ENCODE measurements at places on chromosomes 12 and 14.

DNA sequence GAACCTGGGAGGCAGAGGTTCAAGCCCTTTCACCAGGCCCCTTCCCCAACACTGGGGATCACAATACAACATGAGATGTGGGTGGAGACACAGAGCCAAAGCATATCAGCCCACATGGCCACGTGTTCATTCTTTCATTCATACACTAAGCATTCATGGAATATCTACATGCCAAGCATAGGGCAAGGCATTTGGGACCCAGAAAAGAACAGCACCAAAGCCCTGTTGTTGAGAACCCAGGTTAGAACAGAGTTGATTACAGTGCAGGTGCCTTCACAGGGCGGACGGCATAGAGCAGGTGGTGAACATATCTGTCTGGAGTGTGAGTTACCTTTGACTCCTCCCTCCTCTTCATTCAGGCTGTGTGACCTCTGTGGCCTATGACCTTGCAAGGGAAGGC lies 159.4 kb upstream of the GSC start:
- DNase-seq = no peak

DNA sequence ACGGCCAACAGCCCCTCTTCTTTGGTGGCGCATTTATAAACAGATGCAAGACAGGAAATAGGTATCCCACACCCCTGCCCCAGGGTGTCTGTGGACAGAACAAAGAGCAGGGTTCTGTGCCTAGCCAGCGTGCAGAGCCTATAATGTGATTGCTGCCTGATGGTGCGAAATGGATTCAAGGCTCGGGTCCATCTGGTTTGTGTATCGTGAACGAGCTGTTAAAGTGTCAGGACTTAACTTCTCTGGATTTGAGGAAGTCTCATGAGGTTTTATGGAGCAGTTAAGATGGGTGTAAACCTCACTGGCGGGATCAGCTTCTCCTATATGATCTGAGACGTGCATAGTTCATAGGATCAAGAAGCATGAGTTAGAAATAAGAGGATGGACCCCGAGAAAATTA lies 388.7 kb upstream of the TBX3 start:
- DNase-seq = no peak

- no peak for DNase-seq
Observed at GRCh38 chr12:110182281-110182680, 58.1 kb downstream of the IFT81 start.

- no peak for DNase-seq
Observed at GRCh38 chr14:90336985-90337384, 5.2 kb upstream of the NRDE2 start.

DNA sequence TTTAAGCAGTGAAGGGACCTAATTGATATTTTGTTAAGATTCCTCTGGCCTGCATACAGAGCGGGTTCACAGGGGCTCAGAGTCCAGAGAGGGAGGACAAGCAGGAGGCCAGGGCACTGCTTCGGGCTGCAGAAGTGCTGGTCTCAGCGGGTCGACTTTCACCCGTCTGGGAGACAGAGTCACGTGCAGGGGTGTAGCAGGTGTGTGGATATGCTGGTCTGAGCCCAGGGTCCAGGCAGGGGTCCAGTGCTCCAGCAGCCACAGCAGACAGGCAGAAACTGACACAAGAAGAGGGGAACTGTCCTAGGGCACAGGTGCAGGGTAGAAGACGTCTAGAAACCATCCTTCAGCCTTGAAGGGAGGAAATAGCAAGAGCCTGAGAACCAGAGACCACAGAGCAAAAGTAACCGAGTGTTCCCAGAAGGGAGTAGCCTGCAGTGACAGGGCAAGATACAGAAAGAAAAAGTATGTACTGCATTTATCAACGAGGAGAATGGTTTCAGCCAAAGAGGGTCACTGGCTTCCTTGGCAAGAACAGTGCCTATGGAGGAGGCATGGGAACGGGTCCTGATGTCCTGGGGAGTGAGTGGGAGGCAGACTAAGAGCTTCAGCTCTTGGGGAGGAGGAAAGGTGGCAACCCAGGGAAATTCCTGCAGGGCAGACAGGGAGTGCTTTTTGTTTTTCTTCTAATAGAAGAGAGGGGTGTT lies 28.7 kb downstream of the FBXO21 start:
- DNase-seq = no peak

GRCh38 chr12:119012179-119012578 lies 30.8 kb downstream of the SRRM4 start:
- DNase-seq = no peak

DNA sequence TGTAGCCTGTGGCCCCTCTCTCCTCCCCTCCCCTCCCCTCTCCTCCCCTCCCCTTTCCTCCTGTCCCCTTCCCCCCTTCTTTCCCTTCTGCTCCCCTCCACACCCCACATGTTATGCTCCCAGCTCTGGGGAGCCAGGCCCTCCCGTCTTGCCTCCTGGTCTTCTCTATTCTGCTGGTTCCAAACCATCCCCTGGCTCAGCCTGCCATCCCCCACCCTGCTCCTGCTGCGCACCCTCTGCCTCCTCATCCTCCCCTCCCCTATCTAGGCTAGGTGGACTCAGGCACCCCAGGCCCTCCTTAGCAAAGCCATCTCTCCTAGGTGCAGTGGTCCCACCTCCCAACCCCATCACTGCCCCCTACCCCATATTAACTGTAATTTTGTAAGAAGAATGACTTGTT lies 99.5 kb downstream of the CALM1 start:
- DNase-seq = no peak

DNA sequence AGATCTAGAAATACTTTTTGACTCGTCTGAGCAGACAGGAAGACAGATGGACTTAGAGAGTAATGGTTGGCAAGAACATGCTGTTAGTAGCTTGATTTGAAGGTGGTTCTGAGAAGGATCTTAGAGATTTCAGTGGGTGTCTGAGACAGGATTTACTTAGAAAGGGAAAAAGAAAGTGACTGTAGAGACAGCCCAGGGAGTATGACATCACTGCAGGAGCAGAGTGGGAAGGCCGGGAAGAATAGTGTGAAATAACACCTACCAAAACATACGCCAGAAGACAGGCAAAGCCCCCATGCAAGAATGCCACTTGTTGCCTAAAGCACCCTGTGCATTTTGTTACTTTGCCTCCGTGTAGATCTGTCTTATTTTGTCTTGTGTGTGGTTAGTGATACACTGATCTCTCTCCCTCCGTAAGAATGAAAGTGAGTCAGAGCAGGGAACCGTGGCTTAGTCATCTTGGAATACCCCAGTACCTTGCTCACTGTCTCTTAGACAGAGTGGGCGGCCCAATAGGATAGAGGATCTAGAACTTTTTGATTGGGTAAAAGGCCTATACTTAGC lies 161.3 kb upstream of the IFNG-AS1 start:
- DNase-seq = peak; percentile 7

- no peak for DNase-seq
Observed at GRCh38 chr14:83860631-83861155, 1669.3 kb upstream of the FLRT2 start.

- no peak for DNase-seq
Observed at GRCh38 chr12:67981287-67982162, 7.7 kb upstream of the IFNG-AS1 start.

DNA sequence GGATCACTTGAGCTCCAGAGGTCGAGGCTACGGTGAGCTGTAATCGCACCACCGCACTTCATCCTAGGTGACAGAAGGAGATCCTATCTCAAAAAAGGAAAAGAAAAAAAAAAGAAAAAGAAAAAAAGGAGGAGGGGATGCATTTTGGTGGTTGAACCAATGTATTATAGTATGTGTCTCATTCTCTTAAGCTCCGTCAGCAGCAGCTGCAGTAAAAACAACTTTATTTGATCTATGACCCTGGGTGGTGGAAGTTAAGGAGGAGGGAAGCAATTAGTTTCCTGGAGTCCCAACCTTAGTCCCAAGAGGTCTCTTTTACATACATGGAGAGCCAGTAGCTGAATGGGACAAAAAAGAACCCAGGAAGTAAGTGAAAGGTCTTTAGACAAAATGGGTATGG lies 26.8 kb upstream of the APOF start:
- DNase-seq = no peak

DNA sequence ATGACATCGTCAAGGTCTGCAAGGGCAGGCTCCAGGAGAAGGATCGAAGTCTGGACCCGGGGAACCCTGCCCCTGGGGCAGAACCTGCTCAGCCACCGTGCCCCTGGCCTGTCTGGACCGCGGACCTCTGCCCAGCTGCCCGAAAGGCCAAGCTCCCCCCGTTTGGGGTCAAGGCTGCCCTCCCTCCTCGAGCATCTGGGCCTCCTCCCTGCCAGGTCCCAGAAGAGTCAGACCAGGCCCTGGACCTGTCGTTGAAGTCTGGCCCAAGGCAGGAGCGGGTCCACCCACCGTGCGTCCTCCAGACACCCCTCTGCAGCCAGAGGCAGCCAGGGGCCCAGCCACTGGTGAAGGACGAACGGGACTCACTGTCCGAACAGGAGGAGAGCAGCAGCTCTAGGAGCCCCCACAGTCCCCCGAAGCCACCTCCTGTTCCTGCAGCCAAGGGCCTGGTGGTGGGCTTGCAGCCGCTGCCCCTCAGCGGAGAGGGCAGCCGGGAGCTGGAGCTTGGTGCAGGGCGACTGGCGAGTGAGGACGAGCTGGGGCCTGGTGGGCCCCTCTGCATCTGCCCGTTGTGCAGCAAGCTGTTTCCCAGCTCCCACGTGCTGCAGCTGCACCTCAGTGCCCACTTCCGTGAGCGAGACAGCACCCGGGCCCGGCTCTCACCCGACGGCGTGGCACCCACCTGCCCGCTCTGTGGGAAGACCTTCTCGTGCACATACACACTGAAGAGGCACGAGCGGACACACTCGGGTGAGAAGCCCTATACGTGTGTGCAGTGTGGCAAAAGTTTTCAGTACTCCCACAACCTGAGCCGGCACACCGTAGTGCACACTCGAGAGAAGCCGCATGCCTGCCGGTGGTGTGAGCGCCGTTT lies 856 bp downstream of the ZBTB42 start:
- no peak for DNase-seq

- no peak for DNase-seq
Observed at GRCh38 chr12:9902539-9903228, 21.4 kb downstream of the KLRF2 start.

- DNase-seq = no peak
Observed at GRCh38 chr12:102063069-102063468, 1.3 kb upstream of the WASHC3 start.

DNA sequence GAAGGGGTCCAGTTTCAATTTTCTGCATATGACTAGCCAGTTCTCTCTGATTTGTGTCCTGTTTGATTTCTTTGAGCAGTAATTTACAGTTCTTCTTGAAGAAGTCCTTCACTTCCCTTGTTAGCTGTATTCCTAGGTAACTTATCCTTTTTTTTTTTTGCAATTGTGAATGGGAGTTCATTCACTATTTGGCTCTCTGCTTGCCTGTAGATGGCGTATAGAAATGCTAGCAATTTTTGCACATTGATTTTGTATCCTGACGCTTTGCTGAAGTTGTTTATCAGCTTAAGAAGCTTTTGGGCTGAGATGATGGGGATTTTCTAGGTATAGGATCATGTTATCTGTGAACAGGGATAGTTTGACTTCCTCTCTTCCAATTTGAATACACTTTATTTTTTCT lies 77.6 kb upstream of the NID2 start:
- no peak for DNase-seq

GRCh38 chr12:41972196-41972595 lies 172.5 kb downstream of the GXYLT1 start:
- DNase-seq = no peak

- no peak for DNase-seq
Observed at GRCh38 chr12:54734196-54734950, 86.2 kb upstream of the DCD start.

GRCh38 chr12:116299665-116300328 lies 22.3 kb upstream of the MED13L start:
- DNase-seq = no peak

DNA sequence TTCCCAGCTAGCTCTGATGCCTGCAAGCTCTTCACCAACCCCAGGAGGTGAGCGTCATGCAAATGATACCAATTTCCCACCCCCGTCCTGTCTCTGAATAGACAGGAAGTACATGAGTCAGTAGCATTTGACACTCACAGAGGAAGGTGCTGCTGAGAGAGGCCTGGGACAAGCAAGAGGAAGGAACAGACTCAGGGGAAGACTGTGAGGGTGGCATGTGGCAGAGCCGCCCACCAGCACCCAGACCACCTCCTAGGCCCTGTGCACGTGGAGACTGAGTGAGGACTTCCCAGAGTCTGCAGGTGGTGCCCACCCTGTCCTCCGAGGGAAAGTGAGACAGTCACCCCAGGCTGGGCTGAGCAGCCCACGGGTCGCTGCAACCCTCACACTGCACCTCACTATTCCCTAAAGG lies 199.5 kb upstream of the SFSWAP start:
- peak; percentile 17 for DNase-seq

GRCh38 chr12:84910549-84911241 lies 1.9 kb downstream of the SLC6A15 start:
- no peak for DNase-seq

- no peak for DNase-seq
Observed at GRCh38 chr12:95173392-95174251, 43.6 kb downstream of the FGD6 start.

GRCh38 chr14:99357916-99358390 lies 86.0 kb upstream of the BCL11B start:
- DNase-seq = no peak

GRCh38 chr14:87613881-87614280 lies 379.1 kb downstream of the GALC start:
- DNase-seq = no peak

GRCh38 chr12:10142976-10143589 lies 13.1 kb upstream of the CLEC7A start:
- no peak for DNase-seq

DNA sequence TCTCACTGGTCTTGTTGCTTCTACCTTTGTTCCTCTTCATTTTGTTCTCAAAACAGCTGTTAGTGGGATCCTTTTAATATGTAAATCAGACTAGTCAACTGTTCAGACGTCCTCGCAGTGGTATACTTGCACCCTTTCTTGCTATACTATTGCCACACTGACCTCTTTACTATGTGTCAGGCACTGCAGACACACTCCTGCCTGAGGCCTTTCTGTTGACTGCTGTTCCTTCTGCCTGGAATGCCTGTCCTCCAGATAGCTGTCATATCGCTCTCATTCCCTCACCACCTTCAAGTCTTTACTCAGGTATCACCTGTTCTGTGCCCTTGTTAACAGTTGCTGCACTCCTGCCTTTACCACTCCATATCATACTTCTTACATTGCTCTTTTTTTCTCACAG lies 90.0 kb upstream of the TMEM263 start:
- no peak for DNase-seq

DNA sequence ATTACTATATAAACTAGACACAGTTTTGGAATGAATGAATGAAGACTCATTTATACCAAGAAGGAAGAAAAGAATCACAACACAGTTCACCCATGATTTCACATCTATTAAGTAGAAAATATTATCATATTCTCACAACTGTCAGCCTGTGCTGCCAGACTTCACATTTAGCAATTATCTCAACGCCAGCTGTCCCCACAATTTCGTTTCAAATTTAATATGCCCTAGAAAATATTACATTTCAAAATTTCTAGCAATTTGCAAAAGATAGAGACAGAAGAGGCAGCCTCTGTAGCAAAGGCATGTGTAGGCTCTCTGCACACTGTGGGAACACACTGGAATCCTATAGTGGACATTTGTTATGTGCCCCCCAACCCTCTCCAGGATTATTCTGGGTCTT lies 83.6 kb downstream of the ANKS1B start:
- no peak for DNase-seq
